Chondrocyte (in vitro differentiated cells): ENCODE measurements at places on chromosomes 6 and 20. TPM values are rescaled to one million over a fixed set of nuclear protein-coding genes. Genes with fewer than 3 reads are reported as not detected.

DNA sequence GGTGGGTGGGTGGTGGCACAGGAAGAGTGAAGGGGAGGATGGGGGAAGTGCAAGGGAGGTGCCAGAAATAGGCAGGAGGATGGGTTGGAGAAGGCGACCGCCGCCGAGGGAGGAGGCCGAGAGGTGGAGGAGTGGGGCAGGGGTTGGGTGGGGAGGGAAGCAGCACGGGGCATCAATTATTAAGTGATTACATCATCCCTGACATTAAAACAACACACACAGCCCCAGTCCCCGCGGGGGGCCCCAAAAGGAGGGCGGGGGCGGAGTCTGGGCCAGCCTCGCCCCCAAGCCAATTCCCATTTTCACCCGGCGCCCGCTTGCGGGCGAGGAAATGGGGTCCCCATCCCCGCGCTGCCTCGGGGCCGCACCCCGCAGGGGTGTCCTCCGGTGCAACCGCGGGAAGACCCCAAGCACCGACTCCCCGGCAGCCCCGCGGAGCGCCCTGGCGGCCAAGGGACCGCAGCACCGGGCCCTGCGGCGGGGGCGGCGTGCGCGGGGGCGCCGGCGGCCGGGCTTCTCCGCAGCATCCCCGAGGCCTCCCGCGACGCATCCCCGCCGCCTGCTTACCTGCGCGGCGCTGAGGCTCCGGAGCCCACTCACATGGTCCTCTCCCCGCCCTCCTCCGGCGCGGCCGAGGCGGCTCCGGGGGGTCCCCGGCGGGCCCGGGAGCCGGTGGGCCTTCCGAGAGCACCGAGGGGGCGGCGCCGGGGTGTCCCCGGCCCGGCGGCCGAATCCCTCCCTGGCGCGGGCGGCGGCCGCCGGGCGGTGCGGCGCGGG lies 663 bp downstream of the FYN start:
- no peaks in the 10 kb centered on the region for H3K27me3 ChIP-seq
- peaks cover 34% of the 10 kb centered on the region for H3K4me1 ChIP-seq
- DNase-seq, result no peak
- no peaks in the 10 kb centered on the region for H3K36me3 ChIP-seq

MYLK4 gene
- 0.99 to 1.1 TPM (median 1.00 TPM) in 3 replicates for total RNA-seq

DNA sequence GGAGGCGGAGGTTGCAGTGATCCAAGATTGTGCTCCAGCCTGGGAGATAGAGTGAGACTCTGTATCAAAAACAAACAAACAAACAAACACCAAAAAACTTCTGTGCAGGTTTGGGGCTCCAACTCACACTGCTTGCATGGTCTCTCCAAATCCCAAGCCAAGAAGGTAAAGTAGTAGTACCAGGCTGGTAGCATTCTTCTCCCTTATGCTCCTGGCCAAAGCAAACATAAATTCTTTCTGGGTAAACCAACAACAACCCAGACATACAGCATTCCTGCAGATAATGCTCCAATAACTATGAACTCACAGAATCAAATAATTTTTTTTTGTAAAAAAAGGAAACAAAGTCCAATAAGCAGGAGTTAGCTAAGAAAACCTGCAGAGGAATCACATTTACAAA lies 57.8 kb upstream of the KLHL31 start:
- H3K27me3 ChIP-seq, result peaks cover 2% of the 10 kb centered on the region
- H3K4me3 ChIP-seq, result no peak overlapping the region
- H3K4me1 ChIP-seq, result peaks cover 14% of the 10 kb centered on the region
- H3K27ac ChIP-seq, result no peak overlapping the region

- H3K4me1 ChIP-seq, result peaks cover 14% of the 10 kb centered on the region
- DNase-seq, result no peak
- no peaks in the 10 kb centered on the region for H3K27me3 ChIP-seq
- peaks cover 4% of the 10 kb centered on the region for H3K36me3 ChIP-seq
- no peak overlapping the region for H3K4me3 ChIP-seq
Observed at GRCh38 chr6:108383981-108384380, 89.1 kb downstream of the AFG1L start.

GRCh38 chr6:156703719-156704118 lies 73.5 kb upstream of the ARID1B start:
- H3K27me3 ChIP-seq, result no peaks in the 10 kb centered on the region
- H3K4me3 ChIP-seq, result no peak overlapping the region
- no peak overlapping the region for H3K27ac ChIP-seq
- H3K36me3 ChIP-seq, result no peaks in the 10 kb centered on the region

BMP7 gene
- total RNA-seq, result not detected in 3 replicates

WFDC2 gene
- total RNA-seq, result not detected in 3 replicates

SOX18 gene
- total RNA-seq, result 2.1 to 2.8 TPM (median 2.3 TPM) in 3 replicates

DNA sequence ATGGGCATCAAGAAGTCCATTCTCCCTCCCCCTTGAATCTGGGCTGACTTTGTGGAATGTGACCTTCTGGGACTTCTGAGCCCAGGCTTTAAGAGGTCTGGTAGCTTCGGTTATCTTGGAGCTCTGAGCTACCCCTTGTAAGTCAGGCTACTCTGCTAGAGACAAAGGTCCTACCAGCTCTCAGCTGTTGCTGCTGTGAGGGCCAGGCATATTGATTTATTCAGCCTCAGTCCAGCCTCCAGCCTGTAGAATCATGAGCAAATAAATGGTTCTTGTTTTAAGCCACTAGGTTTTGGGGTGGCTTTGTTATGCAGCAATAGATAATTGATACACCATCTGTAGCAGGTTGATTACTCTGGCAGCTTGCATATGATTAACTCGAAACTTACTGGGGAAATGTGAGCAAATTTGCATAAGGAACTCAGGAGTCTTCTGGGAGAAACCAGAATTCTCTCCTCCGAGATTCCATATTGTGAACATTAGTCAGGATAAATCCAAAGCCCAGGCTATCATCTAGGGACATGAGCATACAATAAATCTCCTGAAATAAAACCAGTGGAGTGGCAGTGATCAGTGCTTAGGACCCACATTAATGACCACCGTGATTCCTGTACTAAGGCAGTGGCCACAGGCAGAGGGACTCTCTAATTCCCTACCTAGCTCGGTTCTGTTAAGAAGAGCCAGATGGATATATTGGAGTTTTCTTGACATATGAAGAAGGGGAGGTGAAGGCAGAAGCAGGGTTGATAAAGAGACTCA lies 336.1 kb downstream of the CDC5L start:
- no peak for DNase-seq
- H3K4me3 ChIP-seq, result no peak overlapping the region
- H3K27me3 ChIP-seq, result peaks cover 2% of the 10 kb centered on the region
- H3K36me3 ChIP-seq, result no peaks in the 10 kb centered on the region
- no peaks in the 10 kb centered on the region for H3K4me1 ChIP-seq
- H3K27ac ChIP-seq, result no peak overlapping the region

DNA sequence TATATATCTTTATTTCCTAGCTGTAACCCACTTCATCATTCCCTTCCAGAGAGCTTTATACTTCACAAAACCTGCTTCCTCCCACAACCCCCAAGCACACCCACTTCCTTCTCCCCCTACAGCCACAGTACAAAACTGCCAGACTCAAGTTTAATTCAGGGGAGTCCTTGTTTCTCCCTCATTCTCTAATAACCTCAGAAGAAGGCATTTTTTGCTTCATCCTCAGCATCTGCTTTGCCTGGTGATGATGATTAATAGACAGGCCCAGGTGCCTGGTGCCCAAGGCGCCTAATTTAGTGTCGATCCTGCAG lies 414.3 kb downstream of the KIF16B start:
- H3K27me3 ChIP-seq, result peaks cover 6% of the 10 kb centered on the region
- DNase-seq, result no peak

GRCh38 chr6:7150381-7151064 lies 42.8 kb downstream of the RREB1 start:
- H3K4me3 ChIP-seq, result peak overlapping the region; percentile 55
- no peaks in the 10 kb centered on the region for H3K27me3 ChIP-seq
- peaks cover 72% of the 10 kb centered on the region for H3K4me1 ChIP-seq

DNA sequence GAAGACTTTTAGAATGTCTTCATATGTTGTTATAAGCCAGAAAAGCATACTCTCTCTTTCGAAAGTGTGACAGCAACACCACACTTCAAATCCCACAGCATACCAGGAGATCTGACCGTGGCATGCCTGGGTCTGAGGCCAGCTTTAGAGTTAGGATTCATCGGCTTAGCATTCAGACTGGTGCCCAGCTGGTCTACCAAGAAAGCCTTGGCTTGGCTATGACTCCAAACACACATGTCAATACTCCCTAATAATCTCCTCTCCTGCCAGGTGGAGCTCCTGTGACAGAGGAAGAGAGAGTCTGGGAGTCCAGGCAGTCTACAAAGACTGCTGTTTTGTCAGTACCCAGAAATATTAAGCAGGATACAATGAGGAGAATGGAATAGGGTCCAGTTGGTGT lies 77.1 kb upstream of the MAN1A1 start:
- no peaks in the 10 kb centered on the region for H3K4me1 ChIP-seq
- H3K36me3 ChIP-seq, result no peaks in the 10 kb centered on the region
- H3K27me3 ChIP-seq, result peaks cover 6% of the 10 kb centered on the region
- H3K27ac ChIP-seq, result no peak overlapping the region
- no peak for DNase-seq

DNA sequence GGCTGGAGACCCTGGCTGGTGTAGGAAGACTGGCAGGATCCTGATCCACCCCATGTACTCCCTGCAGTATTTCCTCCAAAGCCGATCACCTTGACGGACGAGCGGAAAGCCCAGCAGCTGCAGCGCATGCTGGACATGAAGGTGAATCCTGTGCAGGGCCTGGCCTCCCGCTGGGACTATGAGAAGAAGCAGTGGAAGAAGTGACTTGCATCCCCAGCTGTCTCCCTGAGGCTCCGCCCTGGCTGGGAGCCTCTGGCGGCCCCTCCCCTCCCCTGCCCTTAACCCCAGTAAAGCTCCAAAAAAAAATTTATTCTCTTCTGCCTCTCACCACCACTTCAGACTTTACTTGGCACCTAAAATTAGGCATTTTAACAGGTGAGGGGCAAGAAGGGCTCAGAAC lies 7.0 kb downstream of the COX4I2 start:
- H3K27ac ChIP-seq, result no peak overlapping the region
- H3K4me1 ChIP-seq, result no peaks in the 10 kb centered on the region
- H3K4me3 ChIP-seq, result no peak overlapping the region
- no peak for DNase-seq
- H3K36me3 ChIP-seq, result no peaks in the 10 kb centered on the region

- peaks cover 6% of the 10 kb centered on the region for H3K4me1 ChIP-seq
- DNase-seq, result peak; percentile 67
- H3K36me3 ChIP-seq, result no peaks in the 10 kb centered on the region
- peaks cover 8% of the 10 kb centered on the region for H3K27me3 ChIP-seq
- no peak overlapping the region for H3K4me3 ChIP-seq
Observed at GRCh38 chr6:34516391-34517324, 39.5 kb downstream of the SPDEF start.

GRCh38 chr20:25304025-25304549 lies 56.2 kb downstream of the PYGB start:
- no peak overlapping the region for H3K27ac ChIP-seq
- H3K36me3 ChIP-seq, result peaks cover 2% of the 10 kb centered on the region
- peaks cover 12% of the 10 kb centered on the region for H3K4me1 ChIP-seq
- H3K4me3 ChIP-seq, result no peak overlapping the region
- H3K27me3 ChIP-seq, result no peaks in the 10 kb centered on the region
- no peak for DNase-seq

GRCh38 chr20:35756404-35756803 lies 14.3 kb upstream of the RBM39 start:
- no peaks in the 10 kb centered on the region for H3K4me1 ChIP-seq
- no peak overlapping the region for H3K4me3 ChIP-seq
- no peak for DNase-seq
- no peaks in the 10 kb centered on the region for H3K27me3 ChIP-seq

- no peak overlapping the region for H3K27ac ChIP-seq
- DNase-seq, result no peak
- H3K36me3 ChIP-seq, result no peaks in the 10 kb centered on the region
- peaks cover 8% of the 10 kb centered on the region for H3K4me1 ChIP-seq
Observed at GRCh38 chr6:137305691-137306090, 86.5 kb upstream of the IFNGR1 start.

DNA sequence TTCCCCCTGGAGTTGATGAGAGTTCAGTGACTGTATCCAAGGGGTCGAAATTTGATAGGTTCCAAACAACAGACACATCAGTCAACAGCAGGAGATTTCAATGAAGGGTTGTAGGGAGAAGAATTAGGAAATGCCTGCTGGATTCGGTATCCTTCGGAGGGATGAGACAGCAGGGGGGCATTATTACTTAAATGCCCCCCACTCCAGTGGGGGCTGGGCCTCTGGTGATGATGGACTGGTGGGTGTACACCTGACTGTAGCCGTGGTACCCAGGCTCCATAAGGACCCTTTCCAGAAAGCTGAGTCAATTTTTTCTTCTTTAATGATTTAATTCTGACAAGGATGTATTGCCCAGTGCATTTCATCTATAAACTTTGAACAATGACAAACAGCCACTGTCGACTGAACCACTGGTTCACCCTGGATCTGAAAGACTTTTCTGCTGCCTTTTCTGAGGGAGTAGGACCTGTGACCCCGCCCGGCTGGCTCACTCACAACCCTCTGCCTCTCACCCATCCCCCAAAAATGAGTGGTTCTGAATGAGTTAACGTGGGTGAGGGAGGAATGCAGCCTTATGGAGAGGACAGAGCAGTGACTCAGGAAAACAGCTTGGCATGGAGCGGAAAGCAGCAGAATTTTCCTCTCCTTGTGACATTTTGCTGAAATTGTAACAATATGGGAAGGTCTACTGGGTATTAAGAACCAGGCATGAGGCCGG lies 41.0 kb downstream of the ZMYND8 start:
- H3K36me3 ChIP-seq, result peaks cover 6% of the 10 kb centered on the region
- H3K27ac ChIP-seq, result peak overlapping the region; percentile 99
- H3K4me1 ChIP-seq, result peaks cover 75% of the 10 kb centered on the region
- DNase-seq, result no peak
- no peak overlapping the region for H3K4me3 ChIP-seq

E2F1 gene
- total RNA-seq, result 7.5 to 17.0 TPM (median 7.6 TPM) in 3 replicates

DNA sequence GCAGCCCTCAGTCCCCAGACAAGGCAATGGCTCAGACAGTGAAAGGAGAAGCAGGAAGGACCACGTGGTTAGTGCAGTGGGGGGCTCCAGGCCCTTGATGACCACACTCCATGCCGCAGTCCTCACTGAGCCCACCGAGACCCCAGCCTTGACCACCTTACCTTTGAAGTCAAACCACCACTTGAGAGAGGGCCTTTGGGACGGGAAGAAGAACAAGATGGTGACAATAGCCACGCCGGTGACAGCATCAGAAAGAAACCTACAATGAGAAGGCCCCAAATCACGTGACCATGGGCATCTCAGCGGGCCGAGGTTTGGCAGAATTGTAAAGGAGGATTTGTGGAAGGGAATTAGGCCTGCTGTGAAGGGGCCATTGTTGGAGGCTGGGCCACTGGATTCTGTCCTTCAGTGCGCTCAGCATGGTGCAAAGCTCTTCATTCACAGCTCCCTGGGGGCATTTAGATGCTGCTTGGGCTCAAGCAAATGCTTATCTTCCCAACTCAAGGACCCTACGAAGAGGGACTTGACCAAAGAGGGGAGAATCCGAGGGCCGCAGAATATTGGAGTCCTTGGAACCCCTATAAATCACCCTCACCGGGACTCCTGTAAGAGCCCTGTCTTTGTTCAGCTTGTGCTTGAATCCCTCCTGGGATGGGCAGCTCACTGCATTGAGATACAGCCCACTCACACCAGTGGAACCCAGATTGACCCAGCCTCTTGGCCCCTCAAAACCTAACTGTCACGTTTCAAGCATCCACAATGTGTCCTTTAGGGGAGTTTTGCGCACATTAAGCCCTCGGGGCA lies 33.2 kb upstream of the OCSTAMP start:
- no peaks in the 10 kb centered on the region for H3K27me3 ChIP-seq
- no peak for DNase-seq
- H3K27ac ChIP-seq, result no peak overlapping the region
- no peaks in the 10 kb centered on the region for H3K36me3 ChIP-seq
- H3K4me3 ChIP-seq, result no peak overlapping the region
- no peaks in the 10 kb centered on the region for H3K4me1 ChIP-seq
